ENCODE measurements at places on chromosomes 1 and 21.

DNA sequence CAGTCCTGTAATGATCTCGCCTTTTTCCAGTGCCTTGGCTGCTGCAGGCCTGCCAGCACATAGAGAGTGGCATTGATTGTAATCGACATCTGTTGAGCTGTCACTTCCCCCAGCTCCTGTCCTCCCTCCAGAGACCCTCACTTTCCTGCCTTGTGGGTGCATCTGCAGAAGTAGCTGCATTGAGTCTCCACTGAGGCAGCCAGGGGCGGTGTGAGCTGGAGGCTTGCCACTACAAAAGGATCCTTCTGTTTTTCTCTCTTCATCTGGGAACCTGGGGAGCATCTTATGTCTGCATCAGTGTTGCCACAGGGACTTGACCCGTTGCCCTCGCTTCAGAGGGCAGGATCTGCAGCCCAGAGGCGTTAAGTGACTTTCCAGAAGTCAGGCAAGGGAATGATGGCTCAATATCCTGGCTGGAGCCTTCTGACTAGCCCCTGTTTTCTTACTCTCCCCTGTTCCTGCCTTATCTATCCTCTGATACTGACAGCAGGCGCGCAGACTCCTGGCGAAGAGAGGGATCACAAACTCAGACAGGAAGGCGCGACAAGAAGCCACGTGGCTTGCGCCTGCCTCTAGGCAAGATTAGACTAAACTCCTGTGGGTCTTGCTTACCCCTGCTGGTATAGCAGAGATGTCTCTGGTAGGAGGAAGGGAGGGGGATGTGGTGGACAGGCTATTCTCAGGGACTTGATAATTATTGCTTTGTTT, 13.3 kb upstream of the FMOD start:
- DNase-seq, result no peak

DNA sequence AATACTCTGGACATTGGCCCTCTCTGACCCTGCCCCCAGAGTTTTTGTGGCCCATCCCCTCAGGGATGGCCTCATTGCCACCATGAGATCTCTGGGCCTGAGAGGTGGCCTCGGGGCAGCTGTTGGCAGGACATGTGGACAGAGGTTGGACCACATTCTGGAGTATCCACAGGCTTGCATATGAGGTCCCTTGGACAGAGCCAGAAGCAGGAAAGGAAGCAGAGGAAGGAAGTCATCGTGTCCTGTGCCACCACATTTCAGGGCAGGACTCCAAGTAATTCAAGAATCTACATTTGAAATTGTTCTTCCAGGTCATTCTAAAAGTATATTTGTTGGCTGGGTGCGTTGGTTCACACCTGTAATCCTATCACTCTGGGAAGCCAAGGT, 95.9 kb upstream of the PPP2R5A start:
- no peak for DNase-seq

DNA sequence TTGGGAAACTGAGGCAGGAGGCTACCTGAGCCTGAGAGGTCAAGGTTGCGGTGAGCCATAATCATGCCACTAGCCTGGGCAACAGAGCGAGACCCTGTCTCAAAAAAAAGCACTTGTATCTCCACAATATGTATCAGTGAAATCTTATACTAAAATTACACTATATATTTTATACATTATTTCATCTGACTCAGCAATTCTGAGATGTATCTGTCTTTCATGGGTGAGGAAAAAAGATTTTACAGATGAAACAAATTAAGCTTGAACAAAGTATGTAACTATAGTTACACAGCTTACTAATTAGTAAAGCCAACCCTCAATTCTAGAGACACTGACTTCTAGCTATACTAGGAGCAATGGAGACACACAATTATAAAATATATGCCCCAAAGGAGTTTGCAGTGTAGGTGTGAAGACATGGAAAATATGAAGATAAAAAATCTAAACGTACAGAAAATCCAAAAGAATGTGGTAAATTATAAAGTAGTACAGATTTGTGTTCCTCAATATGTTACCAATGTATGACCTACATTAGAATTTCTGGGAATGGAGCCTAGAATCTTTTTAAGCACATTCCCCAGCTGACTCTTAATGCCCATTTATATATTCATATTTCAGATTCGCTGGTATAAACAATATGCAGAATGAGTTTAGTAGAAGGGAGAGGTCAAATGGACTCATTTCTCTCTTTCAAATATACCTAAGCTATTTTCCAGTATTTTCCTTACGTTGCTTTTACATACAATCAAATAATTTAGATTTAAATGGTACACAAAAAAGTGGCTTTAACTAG, 14.6 kb downstream of the GTF2B start:
- DNase-seq, result no peak

DNA sequence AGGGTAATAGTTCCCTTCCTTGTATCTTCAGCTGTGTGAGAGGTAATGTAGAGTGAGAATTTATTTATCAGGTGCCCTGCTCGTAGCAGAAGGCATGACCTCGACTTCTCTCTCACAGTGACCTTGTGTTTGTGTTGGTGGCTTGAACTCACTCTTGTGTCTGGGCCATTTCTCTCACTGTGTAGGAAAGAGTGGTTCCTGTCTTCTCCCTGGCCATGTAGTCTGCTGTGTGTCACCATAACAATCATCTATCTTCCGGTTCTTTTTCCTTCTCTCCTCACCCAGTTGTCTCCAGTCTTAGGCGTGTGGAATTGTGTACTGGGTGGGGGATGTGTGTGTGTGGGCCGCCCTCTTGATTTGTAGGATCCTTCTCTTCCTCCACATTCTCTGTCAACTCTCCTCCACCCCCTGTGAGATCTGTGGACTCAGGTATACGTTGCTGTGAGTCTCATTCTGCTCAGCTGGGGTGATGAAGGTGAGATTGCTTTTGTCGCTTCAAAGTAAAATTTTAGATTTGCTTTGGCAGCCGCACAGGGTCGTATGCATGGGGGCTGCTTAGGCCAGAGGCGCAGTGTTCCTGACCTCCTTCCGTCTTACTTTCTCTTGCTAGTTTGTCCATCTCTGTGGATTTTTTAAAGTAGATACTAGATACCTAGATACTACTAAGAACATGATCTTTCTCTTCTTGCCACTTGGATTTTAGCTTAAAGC, 31.6 kb downstream of the MAPKAPK2 start:
- no peak for DNase-seq

- DNase-seq, result no peak
Measured at GRCh38 chr1:66368261-66368660, 165.7 kb upstream of the SGIP1 start.

DNA sequence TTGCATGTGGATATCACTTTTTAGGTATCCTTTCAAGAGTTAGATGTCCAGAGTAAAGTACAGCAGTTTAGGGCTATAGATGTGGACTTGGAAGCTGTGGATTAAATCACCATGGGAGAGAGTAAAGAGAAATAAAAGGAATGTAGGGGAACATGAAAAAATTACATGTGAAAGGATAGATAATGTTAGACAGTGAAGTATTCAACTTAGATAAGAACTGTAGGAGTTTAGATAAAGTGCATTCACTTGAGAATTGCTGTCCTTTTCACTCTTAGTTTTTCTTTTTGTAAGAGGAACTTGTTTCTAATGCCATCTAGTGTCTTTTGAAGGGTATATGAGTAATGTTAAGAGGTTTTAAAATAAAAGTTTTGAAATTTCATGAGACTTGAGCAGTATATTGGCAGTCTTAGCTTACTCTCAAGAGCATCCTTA, 40.1 kb downstream of the MAST2 start:
- peak; percentile 10 for DNase-seq

- DNase-seq, result peak; percentile 96
Measured at GRCh38 chr21:34836103-34836932, 167.5 kb downstream of the CLIC6 start.

DNA sequence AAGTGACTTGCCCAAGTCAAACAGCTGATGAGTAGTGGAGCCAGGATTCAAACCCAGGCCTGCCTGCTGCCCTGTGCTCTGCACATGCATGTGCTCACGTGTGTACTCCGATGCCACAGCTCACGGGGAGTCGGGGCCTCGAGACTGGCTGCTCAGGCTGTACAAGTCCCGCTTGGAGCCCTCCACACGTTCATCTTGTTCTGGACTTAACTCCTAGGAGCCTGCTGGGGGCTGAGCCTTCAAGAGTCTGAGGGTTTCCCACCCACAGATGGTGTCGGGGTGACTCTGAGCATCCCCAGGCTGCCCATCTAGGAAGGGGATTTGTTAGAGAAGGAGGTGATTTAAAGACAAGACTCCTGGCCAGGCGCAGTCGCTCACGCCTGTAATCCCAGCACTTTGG, 35.7 kb upstream of the KDM4A start:
- no peak for DNase-seq

GRCh38 chr1:27116232-27116631, 38.7 kb downstream of the SLC9A1 start:
- DNase-seq, result no peak

GRCh38 chr1:220921498-220921897, 42.3 kb downstream of the HLX start:
- no peak for DNase-seq
